Omental fat pad (tissue), 4 donors: ENCODE measurements at places on chromosomes 7 and 10.

DNA sequence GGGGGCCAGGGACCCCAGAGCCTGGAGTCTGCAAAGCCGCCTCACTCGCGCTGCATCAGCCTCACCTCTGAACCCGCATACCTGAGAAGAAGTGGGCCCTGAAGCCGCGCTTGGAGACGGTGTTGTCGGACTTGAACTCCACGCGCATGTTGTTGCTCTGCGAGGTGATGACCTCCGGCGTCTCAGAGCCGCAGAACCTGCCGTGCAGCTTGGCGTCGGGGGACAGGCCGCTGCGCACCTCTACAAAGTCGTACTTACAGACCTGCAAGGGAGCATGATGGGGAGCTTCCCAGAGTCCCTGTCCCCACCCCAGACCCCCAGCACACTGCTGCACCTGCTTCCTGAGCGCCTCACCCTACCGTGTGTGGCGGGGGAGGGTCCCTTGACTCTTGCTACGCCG is 25.7 kb upstream of the OPALIN start:
- no peak for DNase-seq

DNA sequence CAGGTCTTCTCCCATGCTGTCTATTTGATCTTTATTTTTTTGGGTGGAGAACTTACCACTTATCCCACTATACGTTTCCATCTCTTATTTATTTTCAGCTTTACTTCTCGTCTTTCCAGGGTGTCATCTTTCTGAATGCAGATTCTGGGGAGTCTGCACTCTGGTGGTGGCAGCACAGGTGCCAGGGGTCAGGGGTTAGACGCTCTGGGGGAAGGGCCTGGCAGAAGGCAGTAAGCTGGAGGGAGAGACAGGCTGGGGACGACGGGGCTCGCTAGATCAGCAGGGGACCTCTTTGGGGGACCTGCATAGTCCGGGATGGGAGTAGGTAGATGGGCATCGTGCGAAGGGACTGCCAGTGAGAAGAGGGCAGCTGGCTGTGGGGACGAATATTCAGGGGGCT is 22.3 kb downstream of the CHST12 start:
- DNase-seq, result no peak

DNA sequence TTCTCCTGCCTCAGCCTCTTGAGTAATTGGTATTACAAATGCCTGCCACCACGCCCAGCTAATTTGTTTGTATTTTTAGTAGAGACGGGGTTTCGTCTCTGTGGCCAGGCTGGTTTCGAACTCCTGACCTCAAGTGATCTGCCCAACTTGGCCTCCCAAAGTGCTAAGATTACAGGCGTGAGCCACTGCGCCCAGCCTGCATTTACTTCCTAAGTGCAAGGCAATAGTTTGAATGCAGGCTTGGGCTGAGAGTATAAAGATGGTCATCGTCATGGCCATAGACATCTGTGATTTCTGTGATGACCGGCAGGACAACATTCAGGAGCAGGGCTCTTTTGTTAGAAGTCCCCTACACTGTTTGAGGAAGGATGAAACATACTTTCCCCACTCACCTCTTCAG is 393.9 kb upstream of the SHH start:
- no peak for DNase-seq

GRCh38 chr10:6753644-6754043 is 173.6 kb upstream of the PRKCQ start:
- no peak for DNase-seq

GRCh38 chr7:149625947-149626392 is 128.4 kb upstream of the ZNF746 start:
- DNase-seq, result no peak
